ENCODE measurements at places on chromosomes 7 and 10.

GRCh38 chr7:47951374-47951773 is 3.1 kb upstream of the PKD1L1 start:
- no peak for DNase-seq

DNA sequence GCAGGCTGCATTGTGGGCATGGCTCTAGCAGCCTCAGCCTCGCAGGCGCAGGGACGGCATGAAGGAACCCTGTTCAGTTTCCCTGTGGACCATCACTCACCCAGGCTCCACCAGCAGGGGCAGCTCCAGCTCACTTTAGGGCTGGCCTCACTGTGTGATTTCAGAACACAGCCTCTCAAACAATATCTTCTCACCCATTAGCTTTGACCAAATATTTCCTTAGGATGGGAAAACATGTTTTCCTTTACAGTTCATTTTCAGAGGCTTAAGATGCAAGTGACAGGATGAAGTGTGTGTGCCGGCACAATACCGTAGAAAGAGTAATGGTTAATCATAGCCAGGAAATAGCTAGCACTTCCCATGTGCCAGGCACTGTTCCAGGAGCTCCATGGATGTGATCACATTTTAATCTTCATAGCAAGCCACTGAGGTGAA is 58.2 kb downstream of the LANCL2 start:
- DNase-seq: no peak

GRCh38 chr10:28601012-28601411 is 68.1 kb downstream of the WAC start:
- DNase-seq: no peak

DNA sequence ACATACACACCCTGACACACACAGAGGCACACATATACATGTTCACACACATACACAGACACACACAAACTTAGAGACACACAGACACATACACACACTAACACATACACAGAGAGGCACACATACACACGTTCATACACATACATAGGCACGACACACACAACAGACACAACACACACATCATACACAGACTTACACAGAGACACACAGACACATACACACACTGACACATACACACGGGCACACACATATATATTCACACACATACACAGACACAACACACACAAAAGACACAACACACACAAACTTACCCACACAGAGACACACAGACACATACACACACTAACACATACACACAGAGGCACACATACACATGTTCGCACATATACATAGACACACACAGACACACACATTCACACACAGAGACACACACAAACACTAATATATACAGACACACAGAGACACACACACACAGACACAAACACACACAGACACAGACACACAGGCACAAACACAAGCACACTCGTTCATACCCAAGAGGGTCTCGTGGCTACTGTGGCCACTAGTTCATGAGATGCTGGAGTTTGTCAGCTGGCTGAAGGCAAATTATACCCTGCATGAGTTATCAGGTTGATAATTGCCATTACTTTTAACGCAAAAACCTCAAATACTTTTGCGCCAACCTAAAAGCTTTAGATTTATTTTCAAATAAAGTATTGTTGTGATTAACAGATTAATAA is 17.7 kb upstream of the KLF6 start:
- no peak for DNase-seq

DNA sequence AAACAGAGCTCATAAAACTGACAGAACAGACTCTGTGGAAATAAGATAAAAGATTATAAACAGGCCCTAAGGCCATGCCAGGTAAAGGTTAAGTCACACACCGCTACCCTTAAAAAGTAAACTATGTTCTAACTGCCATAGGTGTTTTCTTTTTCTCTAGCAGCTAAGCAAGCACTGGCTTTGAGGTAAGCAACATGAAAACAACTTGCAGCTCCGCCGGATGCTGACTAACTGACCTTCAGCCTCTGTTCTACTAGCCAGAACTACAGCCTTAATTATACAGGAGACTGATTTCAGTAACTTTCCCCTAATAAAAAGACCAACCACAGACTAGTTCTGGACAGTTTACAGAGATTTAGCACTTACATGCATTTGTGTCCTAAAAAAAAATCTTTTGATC is 708.3 kb downstream of the CCSER2 start:
- no peak for DNase-seq

DNA sequence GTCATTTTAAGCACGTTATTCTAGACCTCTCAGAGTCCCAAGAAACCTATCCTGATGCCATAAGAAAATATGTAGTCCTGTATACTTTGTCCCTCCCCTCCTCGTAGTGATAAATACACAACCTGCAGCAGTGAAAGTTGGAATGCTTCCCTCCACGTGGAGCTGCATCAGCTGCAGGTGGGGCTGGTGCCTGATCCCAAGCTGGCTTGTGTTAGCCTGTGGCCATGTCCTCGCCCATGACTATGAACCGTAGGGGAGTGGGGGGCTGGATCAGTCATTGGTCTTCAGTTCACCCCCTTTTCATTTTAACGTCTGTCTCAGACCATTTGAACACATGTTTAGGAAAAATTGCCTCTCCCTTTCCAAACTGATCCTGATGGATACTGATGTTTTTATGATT is 171.4 kb upstream of the HABP2 start:
- DNase-seq: no peak

- DNase-seq: no peak
These were observed 30.5 kb downstream of the CPED1 start for GRCh38 chr7:121019018-121019417.

DNA sequence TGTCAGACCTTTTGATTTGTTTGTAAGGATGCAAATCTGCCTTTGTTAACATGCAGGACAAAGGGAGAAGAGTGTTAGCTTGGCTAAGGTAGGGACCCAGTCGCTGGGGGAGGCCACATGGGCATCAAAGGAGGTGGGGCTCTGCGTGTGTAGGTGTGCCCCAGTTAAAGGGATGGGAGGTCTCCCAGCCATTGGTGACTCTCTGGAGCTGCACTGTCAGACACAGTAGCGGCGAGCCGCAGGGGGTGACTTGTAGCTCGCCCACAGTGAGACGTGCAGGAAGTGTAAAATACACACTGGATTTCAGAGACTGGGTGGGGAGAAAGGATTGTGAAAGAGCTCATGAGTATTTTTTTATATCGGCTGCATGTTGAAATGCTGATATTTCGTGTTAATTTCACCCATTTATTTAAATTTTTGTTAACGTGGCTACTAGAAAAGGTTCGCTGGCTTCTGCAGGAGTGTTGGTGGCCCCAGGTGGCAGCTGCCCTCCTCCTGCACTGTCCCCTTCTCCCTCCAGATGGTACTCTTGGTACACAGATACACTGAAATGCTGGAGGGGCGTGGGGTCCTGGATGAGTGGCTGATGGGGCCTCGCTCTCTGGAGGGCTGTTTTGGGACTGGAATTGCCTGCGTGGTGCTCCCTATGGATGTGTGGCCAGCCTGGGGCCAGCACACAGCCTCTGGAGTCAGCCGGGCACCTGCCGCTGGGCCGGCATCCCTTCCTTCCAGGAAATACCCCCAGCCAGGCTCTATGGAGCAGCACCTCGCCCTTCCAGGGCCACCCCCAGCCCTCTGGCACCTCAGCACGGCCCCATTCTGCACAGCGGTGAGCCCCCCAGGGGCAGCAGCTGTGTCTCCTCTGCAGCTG is 59.2 kb downstream of the LHPP start:
- DNase-seq: no peak

GRCh38 chr7:14233076-14233867 is 243.8 kb upstream of the ETV1 start:
- no peak for DNase-seq

DNA sequence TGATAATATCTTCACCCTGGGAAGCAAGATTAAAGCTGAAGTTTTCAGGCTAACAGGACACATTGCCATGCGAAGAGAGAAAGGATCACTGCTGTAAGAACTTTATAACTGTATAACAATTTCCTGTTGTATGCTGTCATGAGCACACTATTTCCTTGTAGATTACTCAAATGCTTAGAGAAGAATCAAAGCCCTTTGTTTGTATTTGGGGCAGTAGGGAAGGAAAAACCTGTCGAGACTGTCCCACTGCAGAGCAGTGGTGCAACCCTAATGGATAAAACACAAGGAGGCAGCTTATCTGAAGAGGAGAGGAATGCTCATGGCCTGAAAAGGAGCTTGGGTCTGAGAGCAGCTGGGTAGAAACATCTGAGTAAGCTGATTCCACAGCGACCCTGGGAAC is 327.7 kb upstream of the NPSR1 start:
- no peak for DNase-seq

All from T-helper 22 cell (primary cell).